ENCODE measurements at places on chromosomes 6 and 20.

GRCh38 chr6:126531286-126531685, 191.4 kb downstream of the CENPW start:
- DNase-seq: no peak

DNA sequence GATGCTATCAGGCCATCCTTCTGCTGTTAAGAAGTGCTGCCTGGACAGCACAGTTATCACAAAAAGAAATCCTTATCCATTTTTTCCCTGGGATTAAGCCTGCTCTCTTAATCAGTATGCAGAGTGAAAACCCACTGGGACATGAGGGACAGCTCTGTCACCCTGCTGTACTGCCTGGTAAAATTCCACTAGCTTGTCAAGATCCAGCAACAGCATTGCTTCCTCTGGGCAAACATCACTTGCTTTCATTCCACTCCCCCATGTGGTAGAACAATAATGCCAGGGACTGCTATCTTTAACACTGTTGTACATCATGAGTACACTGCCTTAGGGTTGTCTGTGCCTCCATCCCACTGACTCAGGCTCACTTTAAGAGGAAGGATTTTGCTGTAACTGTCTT, 331.3 kb downstream of the KIF16B start:
- DNase-seq: no peak

DNA sequence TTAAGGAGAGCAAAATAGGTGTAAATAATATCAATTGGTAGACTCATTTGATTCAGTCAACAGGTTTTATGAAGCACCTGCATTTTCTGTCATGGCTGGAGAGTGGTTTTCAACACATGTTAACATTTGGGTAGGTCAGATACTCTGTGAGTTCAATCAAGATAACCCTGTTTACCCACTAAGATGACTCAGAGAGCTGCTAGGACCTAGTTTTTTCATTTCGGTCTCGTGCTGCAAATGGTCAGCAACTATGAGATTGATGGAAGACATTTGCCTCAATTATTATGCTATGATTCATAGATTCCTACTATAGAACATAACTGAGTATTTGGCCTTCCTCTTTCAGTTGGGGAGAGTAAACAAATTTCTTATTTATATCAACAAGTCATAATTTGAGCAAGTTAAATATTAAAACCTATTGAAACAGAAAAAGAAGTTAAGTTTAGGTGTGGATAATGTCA, 391.4 kb upstream of the CITED2 start:
- no peak for DNase-seq

GRCh38 chr6:152267967-152268845, 369.0 kb downstream of the SYNE1 start:
- DNase-seq: no peak

DNA sequence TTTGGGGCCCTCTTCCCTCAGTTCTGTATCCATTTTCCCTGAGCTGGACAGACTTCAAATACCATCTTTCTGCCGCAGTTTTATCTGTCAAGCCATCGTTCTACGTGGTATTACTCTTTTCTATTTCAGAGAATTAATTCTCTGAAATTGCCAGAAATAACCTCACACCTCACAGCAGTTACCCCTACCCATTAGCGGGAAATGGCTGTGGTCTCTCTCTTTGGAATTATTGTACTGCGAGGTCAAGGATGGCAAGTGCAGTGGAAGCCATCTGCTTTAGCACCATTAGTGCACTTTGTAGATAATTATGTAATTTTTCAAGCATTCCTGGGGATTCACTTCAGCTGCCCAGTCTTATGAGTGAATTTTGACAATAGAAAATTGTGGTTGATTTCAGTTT, 147.8 kb upstream of the CDH4 start:
- no peak for DNase-seq

DNA sequence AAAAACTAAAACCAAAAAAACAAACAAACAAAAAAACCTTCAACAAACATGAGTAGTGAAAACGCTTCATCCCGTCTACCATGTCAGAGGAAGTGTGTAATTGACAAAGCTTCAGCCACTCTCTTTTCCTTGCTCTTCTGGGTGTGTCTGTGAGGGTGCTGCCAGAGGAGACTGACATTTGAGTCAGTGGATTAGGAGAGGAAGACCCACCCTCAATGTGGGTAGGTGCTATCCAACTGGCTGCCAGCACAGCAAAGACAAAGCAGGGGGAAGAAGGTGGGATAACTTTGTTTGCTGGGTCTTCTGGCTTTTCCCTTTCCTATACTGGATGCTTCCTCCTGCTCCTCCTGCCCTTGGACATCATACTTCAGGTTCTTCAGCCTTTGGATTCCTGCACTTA, 145.6 kb downstream of the TASP1 start:
- no peak for DNase-seq

DNA sequence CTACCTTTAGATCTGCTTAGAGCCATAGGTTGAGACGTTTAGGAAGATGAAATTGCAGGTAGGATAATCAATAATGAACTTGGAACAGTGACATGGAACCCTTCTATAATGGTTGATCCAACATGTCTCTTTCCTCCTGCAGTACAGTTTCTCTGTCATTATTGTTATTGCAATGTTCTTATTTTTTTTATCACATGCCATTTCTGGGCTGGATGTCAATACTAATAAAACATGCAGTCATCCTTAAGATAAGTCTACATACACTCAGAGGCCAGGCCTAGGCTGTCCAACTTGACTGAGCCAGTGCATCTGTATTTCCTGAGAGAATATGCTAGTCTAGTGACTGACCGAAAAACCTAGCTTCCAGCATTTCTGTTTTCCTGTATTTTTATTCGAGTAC, 75.3 kb upstream of the THEMIS start:
- DNase-seq: no peak

DNA sequence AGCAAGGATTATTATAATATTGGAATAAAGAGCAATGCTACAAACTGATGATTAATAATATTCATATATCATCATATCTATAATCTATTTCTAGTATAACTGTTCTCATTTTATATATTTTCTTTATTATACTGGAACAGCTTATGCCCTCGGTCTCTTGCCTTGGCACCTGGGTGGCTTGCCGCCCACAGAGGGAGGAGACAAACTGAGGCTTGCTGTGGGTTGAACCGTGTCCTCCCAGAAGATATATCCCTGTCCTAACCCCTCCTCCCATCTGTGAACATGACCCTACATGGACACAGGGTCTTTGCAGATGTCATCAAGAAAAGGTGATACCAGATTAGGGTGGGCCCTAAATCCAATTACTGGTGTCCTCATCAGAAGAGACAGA, 4.7 kb downstream of the RNASET2 start:
- no peak for DNase-seq

DNA sequence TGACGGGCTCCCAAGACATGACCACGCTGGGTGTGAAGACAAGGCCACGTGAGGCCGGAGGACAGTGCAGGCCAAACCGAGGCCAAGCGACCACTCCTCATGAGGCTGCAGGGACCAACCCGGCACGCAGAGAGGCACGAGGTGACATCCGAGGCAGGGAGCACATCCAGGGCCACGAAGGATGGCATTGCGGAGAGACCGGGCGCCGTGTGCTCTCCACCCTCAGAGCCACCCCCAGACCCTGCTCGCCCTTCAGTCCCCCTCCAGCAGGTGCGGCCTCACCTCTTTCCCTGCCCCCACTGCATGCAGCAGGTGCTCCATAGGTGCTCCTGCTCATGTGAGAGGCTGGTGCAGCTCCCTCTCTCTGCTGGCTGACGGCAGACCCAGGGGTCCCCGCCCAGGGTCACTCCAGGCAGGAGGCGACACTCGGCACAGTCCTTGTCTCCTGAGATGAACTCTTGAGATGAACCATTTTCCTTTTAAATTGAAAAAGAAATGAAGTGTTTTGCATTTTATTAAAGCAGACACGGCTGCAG, 33.8 kb upstream of the CHRNA4 start:
- DNase-seq: no peak

DNA sequence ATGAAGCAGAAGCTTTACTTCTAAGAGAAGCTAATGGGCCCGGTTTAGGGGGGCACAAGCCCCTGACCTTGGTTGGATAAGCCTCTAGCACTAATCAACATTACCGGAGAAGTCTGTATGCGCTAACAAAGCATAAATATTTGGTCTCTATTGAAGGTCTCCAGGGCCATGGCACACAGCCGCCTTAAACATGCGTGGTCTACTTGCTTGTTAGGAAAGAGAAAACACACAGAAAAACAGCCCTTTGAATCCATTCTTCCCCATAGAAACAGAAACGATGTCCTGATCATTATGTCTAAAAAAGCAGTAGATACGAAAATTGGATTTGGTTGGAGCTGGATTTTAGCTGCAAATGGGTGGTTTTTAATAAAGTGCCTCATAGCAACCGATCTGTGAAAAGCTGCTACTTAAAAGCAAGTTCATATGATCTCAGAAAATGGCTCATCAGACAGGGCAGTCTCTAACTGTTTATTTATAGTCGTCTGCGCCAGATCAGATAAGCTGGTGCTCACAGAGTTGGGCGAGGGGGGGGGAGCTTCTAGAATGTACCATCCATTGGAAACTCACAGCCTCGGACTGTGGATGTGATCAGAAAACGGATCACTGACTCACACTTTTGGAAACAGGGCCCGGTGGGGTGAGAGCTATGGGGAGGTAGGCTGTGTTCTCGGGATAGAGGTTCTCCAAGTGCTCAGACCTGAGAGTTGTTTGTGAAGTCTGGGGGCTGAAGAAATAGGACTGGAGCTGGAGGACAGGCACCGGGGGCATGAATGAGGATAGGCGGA, 35.3 kb upstream of the APCDD1L start:
- no peak for DNase-seq

- DNase-seq: no peak
Measured at GRCh38 chr6:26311012-26311384, 54.0 kb upstream of the BTN3A2 start.

GRCh38 chr20:24993337-24994185, 1.0 kb upstream of the APMAP start:
- DNase-seq: no peak

GRCh38 chr6:109867009-109867969, 110.8 kb upstream of the GPR6 start:
- no peak for DNase-seq

GRCh38 chr6:169415179-169415578, 161.5 kb upstream of the THBS2 start:
- DNase-seq: no peak

GRCh38 chr6:100808638-100809275, 72.4 kb downstream of the ASCC3 start:
- DNase-seq: no peak

DNA sequence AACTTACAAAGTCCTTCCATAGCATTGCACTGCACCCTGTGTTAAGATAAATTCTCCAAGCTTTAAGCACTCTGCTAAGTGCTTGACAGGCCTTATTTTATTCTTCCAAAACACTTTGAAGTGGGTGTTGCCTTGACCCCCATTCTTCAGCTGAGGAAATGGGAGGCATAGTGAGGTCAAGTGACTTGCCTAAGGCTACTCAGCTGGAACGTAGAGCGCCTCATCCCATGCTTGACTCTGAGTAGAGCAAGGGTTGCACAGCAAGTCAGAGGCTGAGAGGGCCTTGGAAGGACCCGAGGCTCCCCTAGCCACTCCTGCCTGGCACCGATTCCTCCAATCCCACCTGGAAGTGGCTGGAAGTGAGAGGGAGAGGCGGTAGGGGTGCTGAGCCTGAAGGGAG, 19.6 kb upstream of the CSNK2A1 start:
- DNase-seq: no peak

GRCh38 chr20:621125-621756, 11.1 kb upstream of the TCF15 start:
- DNase-seq: no peak

GRCh38 chr20:57723816-57724215, 14.0 kb upstream of the PMEPA1 start:
- DNase-seq: no peak

DNA sequence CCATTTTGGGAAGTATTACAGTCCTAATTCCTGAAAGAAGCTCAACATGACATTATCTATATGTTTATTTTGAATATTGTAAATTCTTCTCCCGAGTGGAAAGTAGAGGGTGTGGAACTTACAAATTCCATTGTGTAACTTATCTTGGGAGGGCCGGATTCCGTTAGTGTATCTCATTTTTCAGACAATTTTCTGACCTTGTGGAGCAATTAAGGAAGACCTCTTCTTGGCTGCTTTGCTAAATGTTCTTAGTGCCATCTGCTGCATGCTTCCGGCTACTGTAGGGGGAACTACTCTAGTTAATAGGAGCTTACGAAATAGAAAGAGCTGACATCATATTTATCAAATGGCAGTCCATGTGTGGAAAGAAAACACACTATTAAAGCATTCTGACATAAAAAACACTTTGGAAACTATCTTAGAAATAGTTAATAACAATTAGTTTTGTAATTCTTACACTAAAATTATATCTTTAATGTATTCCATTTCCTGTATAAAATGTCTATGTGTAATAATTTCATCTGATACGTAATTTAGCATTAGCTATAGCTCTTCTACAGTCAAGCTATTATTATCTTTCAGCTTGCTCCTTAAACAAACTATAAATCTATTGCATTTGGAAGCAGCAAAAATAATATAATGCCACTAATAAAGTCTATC, 41.5 kb upstream of the KCNQ5 start:
- no peak for DNase-seq

- DNase-seq: no peak
Measured at GRCh38 chr20:21228511-21228910, 74.6 kb upstream of the XRN2 start.

DNA sequence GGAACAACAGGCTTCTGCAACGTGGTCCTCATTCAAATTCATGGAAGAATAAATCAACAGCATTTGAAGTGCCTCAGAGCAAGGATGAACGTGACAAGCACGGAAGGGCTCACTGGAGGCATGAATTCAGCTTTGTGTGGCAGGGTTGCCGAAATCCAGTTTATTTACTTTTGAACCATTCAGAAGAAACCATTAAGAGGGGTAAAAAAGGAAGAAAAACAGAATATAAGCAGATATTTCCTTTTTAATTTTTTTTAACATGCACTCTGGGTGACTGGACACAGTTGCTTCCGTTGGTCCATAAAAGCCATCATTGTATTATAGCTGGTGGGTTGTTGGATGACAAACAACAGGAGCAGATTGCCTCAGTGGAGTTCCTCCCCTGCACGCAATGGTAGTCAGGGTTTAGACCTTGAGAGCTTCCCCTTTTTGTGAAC, 17.3 kb upstream of the SNRPB2 start:
- DNase-seq: no peak

GRCh38 chr6:95417856-95418255, 159.5 kb upstream of the MANEA start:
- DNase-seq: no peak
